Stimulated activated CD4-positive, alpha-beta T cell treated with anti-CD3 and anti-CD28 coated beads, Interleukin-1b, Interleukin-23, amount 100 ng/mL, for 24 hours (primary cell): ENCODE measurements at places on chromosomes 11 and 22.
A peak's percentile ranks its signal among the peaks of the same experiment; 100 is the strongest.

DNA sequence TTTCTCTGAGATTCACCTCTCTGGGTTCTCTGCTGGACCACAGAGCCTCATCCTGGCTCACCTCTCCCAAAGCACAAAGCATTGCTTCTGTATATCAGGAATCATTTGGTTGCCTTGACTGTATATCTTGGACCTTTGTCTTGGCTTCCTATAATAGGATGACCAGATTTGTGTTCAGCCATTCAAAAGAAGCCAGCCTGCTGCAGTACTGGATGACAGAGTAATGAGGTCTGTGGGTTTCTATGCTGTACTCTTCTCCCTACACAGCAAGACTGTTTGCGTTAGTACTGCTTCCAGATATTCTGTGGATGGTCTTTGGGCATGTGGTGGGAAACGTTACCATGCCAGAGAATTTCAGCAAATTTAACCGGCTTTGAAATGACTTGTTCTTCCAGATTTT is 39.8 kb downstream of the ARFGAP2 start:
- no peak for DNase-seq

DNA sequence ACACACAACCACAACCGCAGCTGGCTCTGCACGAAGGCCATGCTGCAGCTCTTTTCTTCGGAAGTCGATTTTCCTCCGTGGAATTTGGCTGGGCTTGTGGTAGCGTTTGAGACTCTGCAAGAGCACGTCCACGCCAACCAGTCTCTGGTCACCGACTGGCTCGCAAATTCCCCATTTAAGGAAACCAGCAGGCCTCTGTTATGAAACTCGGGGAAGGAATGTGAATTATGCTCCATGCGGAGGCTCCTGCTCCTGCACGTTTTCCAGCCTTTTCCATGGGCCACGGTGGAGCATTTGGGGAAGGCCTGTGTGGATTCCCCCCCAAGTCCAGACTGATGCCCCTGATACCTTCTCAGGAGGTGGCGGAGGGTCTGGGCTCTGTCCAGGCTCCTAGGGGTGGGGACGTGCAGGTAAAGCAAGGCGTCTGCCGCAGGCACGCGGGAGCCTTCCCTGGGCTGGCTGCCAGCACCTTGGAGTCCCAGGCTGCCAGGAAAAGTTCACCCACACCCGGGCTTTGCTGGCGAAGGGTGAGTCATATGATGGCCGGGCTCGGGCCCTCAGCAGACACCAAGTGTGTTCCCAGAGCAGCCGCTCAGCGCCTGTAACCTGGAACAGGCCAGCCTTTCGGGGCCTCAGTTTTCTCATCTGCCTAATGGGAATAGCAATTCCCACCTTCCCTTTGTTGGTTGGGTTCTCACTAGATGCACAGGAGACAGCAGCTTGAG is 41.9 kb downstream of the LRP5 start:
- no peak for DNase-seq

GRCh38 chr11:61486011-61486620 is 22.4 kb upstream of the LRRC10B start:
- DNase-seq = no peak

- DNase-seq = no peak
These were observed 8.1 kb downstream of the SLC17A6 start for GRCh38 chr11:22346282-22346681.

DNA sequence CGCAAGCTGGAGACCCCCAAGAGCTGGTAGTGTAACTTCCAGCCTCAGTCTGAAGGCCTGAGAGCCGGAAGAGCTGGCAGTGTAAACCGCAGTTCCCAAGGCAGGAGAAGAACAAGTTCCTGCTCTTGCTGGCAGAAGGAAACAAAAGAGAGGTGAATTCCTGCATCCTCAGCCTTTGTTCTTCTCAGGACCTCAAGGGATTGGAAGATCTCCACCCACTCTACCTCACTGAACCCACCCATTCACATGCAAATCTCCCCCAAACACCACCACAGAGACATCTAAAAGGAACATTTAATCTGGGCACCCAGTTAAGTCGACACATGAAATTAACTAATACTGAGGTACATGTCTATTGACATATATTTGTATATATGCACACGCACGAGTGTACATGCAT is 1310.3 kb downstream of the TBC1D22A start:
- DNase-seq = no peak

DNA sequence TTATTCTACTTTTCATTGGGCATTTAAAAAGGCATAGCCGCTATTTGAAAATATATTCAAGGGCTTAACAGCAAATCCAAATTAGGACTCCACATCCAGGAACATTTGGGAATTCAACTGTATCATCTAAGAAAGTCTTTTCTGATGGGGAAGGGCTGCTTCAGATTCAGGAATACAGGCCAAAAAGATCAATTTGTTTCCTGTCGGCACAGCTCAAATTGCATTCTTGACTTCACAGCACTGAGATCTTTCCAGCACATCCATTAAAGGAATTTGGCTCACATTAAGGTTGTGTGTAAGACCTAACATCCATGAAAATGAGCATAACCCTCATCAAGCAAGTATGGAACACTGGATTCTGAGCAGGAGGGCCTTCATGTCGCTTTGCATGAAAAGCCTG is 1169.5 kb upstream of the CCDC90B start:
- DNase-seq = no peak

- no peak for DNase-seq
These were observed 82.9 kb downstream of the ETS1 start for GRCh38 chr11:128504486-128504885.

- DNase-seq = no peak
These were observed 31.6 kb downstream of the KCNA4 start for GRCh38 chr11:29985248-29985647.

DNA sequence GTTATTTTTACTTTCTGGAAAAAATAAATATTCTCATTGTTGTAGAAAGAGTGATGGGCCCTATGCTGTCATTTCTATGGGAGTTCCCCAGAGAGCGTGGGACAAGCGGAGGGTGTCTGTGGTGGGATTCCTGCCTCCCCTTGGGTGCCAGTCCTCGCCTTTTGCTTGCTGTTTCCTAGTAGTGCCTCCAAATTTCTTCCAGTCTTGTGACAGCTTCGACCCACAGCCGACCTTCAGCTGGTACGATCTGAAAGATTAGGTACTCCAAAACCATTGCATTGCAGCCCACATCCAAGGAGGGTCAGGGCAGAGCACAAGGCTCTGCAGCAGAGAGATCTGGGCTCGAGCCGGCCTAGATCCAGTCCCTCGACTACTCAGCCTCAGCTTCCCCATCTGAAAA is 58.9 kb upstream of the EMID1 start:
- no peak for DNase-seq

- DNase-seq = no peak
These were observed 856.4 kb upstream of the LRRC4C start for GRCh38 chr11:42315846-42316245.

GRCh38 chr22:36180038-36180880 is 19.7 kb upstream of the APOL3 start:
- peak; percentile 68 for DNase-seq

- DNase-seq = no peak
These were observed 566.2 kb downstream of the TBC1D22A start for GRCh38 chr22:47328550-47329243.

DNA sequence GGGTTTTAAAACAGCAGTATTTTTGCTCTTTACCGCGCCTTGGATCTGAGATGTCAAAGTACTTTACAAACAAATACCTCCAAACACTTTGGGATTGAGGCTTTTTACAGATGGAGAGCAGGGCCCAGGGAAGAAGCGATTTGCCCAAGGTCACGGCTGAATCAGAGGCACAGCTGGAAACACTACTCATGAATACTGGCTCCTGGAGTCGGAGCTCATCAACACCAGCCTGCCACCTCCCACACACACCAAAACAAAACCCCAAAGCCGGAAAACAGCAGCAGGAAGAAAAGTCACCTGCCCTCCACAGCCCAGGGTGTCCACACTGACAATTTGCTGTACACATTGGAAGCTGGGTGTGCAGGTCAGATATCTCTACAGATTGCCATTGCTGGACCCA is 339.4 kb downstream of the CADM1 start:
- DNase-seq = no peak

DNA sequence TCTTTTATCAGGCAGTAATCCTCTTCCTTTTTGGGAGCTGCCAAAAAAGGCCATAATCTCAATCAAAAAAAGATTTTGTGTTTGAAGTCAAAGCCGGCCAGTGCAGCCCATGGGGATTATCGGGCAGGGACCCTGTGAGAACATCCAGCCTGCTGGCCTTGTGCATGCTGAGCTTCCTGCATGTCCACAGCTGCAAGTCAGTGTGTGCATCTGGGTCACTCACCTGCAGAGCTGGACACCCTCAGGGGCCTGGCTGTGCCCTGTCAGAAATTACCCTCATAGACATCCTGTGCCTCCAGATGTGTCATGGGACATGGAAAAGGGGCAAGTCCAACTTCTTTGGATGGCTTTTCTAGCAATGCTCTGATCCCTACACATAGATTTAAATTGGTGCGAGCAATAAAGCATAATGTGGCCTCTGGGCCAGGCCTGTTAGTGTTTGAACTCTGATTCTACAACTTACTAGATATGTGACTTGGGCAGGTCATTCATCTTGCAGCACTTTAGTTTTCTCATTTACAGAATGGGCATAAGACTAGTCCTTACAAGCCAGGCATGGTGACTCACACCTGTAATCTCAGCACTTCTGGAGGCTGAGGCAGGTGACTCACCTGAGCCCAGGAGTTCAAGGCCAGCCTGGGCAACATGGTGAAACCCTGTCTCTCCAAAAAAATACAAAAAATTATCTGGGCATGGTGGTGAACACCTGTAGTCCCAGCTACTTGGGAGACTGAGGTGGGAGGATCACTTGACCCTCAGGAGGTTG is 81.6 kb upstream of the LARGE1 start:
- no peak for DNase-seq

DNA sequence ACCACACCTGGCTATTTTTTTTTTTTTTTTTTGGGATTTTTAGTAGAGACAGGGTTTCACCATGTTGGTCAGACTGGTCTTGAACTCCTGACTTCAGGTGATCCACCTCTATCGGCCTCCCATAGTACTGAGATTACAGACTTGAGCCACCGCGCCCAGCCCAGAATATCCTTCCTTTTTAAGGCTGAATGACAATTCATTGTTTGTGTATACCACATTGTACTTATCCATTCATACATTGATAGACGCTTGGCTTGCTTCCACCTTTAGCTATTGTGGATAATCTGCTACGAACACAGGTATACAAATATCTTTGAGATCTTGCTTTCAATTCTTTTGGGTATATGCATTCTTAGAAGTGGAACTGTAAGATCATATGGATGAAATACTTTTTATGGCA is 10.8 kb upstream of the RASSF10 start:
- DNase-seq = no peak
